ENCODE measurements at places on chromosomes 16 and 17.

DNA sequence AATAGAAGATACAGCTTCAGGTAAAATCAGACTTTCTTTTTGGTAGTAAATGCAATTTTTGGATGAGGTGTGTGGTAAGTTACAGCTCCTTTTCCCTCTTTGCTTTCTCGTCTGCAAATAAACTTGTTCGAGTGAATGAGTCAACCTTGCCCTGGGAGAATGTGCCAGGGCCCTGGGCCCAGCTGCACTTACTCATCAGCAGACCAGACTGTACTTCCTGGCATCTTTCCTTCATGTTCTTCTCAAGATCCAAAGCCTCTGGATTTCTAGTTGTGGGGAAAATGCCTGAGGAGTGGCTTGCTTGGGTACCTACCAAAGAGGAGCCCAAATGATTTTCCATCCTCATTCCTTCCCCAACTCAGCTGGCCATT lies 5.4 kb upstream of the G6PC1 start:
- peak; percentile 68 for DNase-seq

DNA sequence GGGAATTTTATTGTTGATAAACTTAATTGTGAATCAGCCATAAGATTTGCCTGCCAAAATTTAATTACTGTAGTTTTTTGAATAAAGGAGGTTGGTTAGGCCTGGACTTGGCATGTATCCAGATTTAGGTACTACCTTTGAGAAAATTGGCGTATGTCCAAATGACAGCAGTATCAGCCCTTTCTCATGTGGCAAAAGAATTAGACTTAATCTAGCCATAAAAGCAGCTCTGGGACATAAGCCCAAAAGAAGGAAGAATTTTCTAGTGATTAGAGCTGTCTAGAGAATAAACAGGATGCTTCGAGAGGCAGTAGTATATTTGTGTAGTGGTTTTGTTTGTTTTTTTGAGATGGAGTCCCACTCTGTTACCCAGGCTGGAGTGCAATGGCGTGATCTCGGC lies 27.7 kb downstream of the PPM1E start:
- DNase-seq: no peak

GRCh38 chr16:48491517-48491916 lies 106.3 kb upstream of the SIAH1 start:
- DNase-seq: no peak

DNA sequence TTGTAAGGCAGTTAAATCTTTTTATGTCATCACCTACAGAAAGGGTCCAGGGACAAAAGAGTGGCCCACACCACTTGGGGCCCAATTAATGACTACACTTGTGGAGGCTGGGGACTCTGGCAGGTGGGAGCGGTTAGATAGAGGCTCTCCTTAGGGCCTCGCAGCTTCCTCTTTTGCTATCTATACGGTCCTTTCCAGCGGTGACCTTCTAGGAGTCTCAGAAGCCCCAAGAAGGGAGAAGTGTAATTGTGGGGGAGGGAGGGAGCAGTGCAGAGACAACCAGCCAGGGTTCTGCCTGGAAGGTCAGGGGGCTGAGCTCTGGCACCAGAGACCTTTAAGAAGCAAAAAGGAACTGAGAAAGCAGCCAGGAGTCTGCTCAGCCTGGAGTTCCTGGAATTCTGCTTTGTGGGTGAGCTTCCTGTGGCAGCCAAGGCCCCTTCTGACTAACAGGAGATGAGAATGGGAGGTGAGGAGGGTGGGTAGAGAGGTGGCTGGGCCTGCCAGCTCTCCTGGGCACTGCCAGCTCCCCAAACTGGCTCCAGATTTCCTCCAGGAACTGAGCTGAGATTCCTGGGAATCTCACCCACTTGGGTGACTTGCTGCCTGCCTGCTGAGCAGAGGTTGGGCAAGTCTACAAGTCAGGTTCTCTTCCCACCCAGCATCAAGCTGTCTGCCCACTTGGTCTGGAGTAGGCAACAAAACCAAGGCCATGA lies 16.3 kb upstream of the MAP3K14 start:
- no peak for DNase-seq

GRCh38 chr17:41814195-41814594 lies 1.4 kb downstream of the FKBP10 start:
- DNase-seq: no peak

DNA sequence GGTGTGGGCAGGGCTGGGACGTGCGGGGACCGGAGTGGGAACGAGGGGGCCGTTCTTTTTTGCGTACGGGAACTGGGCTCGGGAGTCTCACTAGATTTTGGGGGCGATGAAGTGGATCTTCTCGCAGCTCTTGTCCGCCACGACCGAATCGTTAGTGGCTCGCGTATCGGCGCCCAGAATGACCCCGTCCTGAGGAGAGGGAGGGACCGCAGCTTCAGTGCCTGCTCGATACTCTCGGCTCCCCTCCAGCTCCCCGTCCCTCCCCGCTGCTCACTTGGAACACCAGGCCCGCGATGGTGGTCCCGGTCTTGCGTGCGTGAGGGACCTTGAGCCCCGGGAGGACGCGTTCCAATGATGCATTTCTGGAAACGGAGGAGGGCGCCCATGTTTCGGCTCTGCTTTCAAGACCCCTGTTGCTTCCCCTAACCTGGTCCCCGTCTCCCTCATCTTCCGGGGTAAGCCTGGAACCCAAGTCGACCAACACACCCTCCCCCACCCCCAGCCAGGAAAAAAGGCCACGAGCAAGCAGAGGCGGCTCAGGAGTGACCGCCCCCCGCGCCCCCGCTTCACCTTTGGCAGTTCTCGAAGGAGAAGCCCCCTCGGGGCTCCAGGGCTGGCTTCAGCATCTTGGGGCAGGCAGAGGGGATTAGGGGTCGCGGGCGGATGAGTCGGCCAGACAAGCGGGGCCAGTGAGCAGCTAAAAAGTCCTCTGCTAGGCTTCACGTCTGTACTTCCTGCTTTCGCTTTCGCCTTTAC lies at the start of gene PSMB10:
PSMB10 (minus strand) TSS at position 727 of the 756 bp plus-strand sequence; CDS start at position 626, 101 bp downstream.
- peak; percentile 49 for DNase-seq

- no peak for DNase-seq
These were observed 40.6 kb downstream of the PRKCB start for GRCh38 chr16:23876256-23876896.

- DNase-seq: no peak
These were observed 12.8 kb upstream of the CBX8 start for GRCh38 chr17:79809530-79810129.

GRCh38 chr17:1957037-1957436 lies 68.1 kb downstream of the RTN4RL1 start:
- no peak for DNase-seq

DNA sequence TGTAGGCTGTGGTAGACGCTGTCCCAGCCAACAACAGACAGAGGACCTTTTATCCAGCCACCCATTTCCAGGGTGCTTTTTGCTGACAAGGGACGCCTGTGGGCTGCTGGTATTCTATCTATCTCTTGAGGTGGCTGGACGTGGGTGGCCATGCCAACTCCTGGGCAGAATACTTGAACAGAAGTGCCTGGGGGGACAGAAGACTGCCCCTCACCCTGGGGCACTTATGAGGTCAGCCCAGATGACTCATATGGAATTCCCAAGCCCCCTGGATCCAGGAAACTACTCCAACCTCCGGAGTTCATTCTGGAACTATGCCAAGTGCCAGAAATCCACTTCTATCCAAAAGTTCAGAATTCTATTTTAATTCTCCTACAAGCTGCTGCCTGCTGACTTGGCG lies 61.3 kb downstream of the CDRT4 start:
- DNase-seq: peak; percentile 67

DNA sequence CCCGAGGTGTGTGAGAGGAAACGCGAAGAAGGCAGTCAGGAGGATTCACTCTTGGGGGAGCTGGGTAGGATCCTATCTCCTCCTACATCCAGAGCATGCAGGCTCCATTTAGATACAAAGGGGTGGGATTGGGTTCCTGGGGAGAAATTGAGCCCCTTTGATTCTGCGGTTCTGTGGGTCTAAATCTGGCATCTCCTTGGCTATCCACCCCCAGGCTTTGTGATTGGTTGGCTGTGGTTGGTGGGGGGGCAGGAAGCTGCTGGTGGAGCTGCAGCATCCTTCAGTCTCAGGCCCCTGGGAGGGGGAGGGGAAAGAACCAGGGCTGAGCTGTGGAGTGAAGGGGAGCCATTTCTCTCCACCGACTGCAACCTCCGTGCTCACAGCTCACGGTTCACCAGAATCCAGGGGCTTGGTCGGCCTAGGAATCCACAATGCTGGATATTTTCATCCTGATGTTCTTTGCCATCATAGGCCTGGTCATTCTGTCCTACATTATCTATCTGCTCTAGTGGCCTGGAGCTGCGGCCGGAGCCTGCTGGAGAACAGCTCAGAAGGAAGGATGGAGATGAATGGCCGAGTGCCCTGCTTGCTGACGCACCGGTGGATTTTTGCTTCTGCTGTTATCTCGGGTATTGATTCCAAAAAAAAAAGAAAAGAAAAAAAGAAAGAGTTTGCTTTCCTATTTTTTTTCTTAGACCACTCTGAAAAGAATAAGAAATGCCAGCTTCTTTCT lies at the start of gene LASP1NB:
LASP1NB (plus strand) TSS at position 352 of the 733 bp plus-strand sequence.
- no peak for DNase-seq

All from HTR-8/SVneo (cell line).